Kidney capillary endothelial cell (primary cell): ENCODE measurements at places on chromosomes 3 and 15.

DNA sequence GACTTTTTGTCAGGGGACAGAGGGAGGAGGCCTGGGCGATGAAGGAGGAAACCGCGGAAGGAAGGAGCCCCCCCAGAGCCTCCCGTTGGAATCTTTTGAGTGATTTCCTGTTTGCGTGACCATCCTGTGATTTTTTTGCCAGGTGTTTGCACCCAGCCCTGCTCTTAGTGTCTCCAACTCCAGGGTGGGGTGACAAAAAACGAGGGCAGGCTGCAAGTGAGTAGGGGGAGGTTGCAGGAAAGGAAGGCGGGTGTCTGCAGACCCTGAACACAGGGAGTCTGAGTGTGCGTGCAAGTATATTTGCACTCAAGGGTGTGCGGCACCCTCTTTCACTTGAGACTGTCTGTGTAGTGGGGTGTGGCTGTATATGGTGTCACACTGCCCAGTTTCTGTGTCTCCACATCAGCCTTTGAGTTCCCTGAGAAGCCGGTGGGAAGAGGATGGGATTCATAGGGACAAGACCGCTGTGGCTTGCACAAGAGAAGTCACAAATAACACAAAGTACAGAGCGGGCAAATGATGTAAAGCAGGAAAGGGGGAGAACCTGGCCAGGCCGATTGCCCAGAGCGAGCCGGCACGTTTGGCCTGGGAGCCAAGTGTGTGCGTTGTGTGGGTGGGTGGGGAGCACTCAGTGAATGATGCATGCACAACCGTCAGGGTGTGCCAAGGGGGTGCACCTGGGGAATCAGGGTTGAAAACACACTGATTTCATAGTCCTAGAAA, 6.6 kb downstream of the ISLR2 start:
- DNase-seq = no peak

DNA sequence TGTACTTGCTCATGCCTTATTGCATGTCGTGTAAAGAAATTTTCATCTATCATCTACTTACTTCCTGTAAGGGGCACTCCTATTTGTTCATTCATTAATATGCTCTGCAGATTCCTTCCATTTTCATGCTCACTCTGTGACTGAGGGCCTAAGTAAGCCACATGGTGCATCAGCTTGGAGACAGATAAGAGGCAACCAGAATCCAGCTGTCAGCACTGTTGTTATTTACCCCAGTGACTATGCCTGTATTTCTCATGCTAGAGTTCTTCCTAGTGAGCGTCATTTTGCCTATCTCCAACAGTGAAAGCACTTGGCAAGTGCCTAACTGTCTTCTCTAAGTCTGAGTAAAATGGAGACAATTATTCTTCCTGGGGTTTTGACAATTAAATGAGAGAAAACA, 124.8 kb upstream of the ABI3BP start:
- no peak for DNase-seq

DNA sequence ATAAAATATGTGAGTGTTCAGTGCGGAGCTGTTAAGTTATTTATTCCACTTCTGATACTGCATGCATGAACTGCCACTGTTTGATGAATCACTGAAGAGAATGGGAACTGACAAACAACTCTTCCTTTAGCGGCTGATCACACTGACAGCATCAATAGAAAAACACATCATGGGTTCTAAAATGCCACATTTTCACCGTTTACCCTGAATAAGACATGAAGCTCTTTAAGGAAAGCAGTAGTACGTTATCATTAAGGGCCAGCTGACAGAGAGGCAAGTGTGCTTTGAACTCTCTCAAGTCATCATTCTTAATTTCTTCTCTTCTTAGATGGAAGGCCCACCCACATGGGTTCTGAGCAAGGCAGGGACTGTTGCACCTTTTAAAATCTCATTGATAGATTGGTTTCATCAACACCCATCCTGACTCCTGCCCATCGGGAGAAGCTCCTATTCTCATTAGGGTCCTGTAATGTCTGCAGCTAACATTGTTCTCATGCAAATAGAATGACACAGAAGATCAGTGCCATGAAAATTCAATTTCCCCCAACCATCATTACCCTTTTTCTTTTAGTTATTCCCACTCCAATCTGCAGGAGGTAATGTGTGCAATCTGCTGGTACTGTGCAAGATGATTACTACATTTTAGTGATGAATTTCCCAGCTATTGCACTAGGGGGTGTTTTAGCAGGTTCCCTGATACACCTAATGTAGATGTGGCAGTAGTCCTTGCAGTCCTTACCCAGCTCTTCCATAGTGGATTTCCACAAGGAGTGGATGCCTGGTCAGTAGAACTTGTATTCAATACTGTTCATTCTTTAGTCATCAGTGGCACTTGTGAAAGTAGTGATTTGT, 119.1 kb downstream of the ROBO2 start:
- no peak for DNase-seq

DNA sequence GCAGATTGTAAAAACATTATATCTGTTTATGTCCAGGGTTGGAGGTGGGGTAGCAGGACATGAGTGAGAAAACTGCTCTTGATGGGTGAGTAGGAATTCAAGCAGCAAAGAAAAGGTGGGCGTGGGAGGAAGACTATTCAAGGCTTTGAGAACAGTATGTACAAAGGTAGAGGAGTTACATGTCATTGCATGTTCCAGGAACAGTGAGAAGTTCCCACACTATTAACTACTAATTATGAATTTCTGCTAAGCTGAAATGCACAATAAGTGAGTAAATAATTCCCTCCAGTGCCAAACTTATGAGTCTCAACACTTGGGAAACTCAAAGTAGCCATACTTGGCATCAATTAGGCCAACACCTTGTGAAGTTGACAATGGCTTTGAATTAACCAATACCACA, 80.1 kb downstream of the SRGAP3 start:
- no peak for DNase-seq

DNA sequence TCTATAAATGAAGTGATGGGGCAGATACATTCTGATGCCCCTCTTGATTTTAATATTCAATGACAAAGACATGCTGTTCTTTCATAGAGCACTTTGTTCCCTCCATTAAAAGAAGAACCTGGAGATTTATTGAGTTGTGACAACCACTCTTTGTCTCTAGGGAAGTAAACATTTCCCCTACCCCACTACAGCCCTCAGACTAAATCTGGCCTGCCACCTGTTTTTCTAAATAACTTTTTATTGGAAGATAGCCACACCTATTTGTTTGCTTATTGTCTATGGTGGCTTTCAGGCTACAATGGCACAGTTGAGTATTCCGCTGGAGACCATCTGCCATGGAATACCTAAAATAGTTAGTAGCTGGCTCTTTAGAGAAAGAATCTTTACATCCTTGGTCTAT, 41.2 kb upstream of the ZNF385D start:
- no peak for DNase-seq
